ENCODE measurements at places on chromosomes 7 and 10.

DNA sequence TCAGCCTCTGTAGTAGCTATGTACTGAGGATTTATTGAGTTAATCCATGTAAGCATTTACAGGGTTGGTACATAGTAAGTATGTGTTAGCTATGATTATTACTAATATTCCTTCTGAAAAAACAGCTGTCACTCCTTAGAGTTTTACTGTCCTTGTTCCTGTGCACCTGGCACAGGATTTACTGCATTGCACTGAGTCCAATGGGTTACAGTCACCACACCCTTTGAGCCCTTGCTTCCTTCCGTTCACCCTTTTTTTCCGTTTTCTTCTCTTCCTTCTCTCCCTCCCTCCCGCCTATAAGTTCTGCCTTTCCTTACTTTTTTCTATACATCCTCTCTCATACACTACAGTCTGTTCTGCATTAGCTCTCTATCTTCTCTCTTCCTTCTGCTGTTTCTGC is 12.5 kb upstream of the CDK6 start:
- DNase-seq: no peak

DNA sequence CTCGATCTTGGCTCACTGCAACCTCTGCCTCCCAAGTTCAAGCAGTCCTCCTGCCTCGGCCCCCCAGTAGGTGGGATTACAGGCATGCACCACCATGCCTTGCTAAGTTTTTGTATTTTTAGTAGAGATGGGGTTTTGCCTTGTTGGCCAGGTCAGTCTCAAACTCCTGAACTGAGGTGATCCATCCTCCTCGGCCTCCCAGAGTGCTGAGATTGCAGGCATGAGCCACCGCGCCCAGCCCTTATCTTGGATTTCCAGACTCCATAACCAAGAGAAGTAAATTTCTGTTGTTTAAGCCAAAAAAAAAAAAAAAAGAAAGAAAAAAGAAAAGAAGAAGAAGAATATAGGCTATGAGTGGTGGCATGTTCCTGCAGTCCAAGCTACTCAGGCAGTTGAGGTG is 53.3 kb upstream of the RABGEF1 start:
- no peak for DNase-seq

GRCh38 chr7:34207810-34208209 is 302.5 kb downstream of the BMPER start:
- DNase-seq: no peak

GRCh38 chr10:1228467-1228975 is 172.3 kb downstream of the WDR37 start:
- DNase-seq: no peak

DNA sequence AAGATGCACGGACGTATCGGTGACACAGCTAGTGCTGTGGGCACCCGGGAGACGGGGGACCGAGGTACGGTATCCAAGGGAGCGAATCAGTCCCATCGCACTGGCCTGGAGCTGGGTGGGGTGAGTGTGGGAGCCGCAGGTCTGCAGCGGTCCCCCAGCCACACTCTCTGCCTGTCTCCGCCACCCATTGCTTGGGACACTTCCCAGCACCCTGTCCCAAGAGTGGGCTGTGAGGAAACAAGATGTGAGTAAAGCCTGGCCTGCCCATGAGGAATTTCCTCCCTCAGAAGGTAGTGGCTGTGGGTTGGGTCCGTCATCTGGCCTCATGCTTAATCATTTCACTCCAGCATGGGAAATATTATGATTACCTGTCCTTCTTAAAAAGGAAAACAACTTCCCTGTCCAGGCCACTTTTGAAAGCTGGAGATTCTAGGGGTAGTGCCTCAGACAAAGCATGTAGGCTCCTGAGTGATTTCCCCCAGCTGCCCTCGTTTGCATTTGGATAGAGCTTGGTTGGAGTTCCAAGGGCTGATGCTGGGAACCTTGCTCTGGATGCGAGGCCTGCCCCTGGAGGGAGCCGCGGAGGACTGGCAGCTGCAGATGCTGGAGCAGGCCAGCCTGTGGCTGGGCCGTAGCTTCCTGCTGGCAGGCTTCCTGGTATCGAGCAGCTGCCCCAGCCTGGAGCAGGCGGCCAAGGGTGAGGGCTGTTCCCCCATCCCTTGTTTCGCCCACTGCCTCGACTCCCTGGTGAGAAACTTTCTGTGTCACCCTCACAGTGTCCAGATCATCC is 6.2 kb upstream of the ACTR3C start:
- no peak for DNase-seq

DNA sequence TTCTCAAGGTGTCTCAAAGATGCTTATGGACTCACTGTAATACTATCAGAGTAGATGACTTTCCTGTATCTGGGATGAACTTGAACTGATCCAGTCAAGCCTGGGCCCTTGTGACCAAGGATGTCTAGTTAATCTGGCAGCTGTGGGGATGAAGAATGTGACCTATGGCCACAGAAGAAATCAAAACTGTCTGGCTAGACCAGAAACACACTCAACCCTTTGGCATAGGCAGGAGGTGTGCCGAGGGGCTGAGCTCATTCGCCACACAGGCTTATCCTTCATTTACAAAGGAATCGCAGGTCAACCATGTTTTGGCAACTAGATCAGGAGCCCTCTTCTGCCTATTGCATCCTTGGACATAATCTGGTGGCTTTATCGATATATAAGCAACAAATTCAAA is 110.6 kb downstream of the ATXN7L1 start:
- DNase-seq: no peak

- DNase-seq: no peak
These were observed 3.0 kb upstream of the GIMAP5 start for GRCh38 chr7:150734254-150734653.

DNA sequence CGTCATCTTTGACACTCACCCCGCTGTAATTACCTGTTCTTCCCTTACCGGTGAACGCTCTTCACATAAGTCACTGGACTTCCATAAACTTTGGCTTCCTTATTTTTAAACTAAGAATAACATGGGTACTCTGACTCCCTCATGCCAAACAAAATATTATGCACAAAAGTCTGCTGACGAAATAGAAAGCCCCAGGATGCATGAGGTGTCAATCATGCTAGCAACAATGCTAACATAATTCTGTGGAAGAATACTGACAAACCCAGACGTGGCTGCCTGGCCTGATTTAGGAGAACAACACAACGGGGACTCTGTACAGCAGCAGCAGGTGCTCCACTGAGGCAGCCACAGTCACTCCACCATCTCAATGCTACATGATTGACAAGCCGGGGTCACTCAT is 137.5 kb downstream of the CCDC71L start:
- DNase-seq: no peak

GRCh38 chr7:156949541-156950380 is at the start of gene NOM1:
NOM1 (plus strand) TSS chr7:156949712; CDS start chr7:156949738, 26 bp downstream.
- peak; percentile 98 for DNase-seq

DNA sequence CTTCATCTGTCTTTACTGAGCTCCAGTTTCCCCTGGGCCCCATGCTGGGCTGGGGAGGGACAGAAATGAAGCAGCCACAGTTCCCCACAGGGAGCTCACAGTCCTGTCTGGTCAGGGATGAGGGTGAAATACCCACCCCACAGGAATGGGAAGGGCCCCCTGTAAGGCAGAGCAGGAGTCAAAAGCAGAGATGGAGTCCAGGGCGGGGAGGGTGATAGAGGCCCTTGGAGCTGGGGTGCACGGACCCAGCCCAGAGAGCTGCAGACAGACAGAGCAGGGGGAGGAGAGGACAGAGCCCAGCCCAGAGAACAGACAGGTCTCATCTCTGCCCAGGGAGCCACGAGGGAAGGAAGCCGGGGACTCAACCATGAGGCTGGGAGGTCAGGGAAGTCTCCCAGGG is 34.9 kb upstream of the ZNF488 start:
- DNase-seq: no peak

GRCh38 chr10:131311661-131312477 is at the start of gene TCERG1L:
TCERG1L (minus strand) TSS chr10:131311721; CDS start chr10:131311635, 86 bp downstream.
- DNase-seq: peak; percentile 83

DNA sequence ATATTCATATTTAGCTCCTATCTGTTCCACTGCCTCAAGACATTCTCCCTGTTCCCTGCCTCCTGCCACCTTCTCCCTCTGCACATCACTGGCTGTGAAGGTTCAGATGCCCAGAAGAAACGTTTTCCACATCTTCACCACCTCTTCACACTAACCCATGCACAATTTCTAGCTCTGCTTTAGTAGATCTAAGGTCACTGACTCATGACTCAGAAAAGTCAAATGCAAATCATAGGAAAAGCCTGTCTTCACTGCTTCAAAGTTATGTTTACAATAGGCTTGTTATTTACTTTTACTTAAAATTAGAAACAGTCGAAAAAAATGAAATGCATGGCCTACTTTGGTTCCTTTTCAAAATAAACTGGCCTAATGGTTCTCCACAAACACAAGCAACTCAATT is 2.5 kb downstream of the SCRN1 start:
- no peak for DNase-seq

DNA sequence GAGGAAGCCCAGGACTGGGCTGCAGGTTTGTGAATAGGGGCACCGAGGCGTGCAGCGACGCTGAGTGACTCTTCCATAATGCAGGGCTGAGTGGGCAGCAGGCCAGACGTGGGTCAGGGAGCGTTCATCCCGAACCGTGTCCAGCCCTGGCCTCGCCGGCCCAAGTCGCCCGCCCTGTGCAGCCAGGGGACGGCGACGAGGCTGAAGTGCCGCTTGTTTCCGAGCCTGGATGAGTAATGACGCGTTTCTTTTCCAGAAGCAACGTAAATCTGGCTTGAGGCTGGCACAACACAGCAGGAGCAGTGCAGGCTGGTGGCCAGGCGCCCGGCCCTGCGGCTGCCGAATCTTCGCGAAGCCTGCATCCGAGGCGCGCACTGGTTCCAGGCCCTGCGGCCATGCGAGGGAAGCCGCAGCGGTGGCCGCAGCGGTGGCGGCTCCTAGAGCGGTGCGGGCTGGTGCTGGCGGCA is 74.0 kb upstream of the SEC61G start:
- DNase-seq: no peak

DNA sequence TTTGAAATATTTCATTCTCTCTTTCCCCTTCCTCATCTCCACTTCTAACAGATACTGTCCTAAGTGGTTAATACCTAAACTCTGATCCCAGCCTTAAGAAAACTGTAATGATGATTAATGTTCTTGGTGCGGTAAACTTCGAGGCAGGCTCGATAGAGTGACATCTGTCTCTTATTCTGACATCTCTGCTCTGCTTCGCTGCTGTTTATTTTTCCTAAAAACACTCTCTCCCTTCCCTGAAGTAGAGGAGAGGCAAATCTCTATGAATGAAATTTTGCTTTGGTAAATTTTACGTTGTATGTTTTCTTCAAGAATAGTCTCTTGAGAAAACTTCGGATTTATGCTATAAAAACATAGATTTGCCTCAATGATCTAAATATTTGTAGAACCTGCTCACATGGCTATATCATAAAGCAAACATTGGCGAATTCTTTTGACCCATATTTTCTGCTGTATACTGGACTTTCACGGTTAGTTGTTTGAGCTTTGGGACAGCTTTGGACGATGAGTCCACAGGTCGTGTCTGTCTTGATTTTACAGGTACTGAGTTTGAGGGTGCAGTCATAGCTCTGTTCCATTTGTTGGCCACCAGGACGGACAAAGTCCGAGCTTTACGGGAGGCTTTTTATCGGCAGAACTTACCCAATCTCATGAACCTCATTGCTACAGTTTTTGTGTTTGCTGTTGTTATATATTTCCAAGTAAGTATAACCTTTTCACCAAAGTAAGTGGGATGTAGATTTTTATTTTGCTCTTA is 27.1 kb downstream of the SEC61A2 start:
- DNase-seq: no peak

GRCh38 chr10:82660205-82660604 is 785.2 kb downstream of the NRG3 start:
- DNase-seq: no peak

- no peak for DNase-seq
These were observed 195.0 kb upstream of the RHOBTB1 start for GRCh38 chr10:61138708-61139591.

DNA sequence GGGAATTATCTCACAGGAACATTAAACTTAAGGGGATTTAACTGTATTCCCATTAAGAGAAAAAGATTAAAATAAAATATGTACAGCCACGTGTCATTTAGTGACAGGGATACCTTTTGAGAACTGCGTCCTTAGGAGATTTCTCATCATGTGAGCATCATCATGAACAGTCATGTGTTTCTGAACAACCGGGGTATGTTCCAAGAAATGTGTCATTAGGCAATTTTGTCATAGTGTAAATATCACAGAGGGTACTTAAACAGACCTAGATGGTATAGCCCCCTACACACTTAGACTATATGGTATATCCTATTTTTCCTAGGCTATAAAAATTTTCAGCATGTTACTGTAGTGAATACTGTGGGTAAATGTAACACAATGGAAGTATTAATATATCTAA is 840.3 kb downstream of the CNTNAP2 start:
- DNase-seq: no peak

- no peak for DNase-seq
These were observed 106.5 kb upstream of the INSIG1 start for GRCh38 chr7:155191137-155191536.

DNA sequence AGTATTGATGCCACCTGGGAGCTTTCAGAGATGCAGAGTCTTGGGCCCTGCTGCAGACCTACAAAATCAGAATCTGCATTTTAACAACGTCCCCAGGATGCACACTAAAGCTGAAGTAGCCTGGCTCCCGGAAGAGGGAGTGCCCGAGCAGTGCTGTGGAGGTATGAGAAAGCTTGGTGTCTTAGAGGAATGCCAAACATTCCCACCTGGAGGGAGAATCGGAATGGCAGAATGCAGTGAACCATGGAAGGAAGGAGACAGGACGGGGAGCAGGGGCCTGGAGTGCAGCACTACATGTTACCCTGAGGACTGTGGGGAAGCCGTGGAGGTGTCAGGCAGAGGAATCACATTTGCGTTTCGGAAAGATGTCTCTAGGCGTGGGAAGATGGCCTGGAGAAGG is 90.9 kb downstream of the AOAH start:
- no peak for DNase-seq

DNA sequence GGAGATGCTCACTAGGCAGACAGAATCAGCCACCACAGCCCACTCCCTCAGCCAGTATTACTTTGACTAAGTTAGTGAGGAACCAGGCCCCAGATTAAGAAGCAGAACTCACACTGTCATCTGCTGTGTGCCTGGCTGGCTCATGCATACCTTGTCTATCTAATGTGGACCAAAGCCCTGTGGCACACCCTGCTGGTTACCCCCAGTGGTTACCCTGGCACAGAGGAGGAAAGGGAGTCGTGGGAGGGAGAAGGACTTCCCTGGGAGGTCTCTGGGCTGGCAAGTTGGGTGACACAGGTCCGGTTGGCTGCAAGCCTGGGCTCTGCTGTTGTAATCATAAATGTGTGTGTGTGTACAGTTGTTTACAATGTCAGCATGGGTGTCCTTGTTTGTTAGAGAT is 7.5 kb upstream of the SH2D4B start:
- no peak for DNase-seq

- no peak for DNase-seq
These were observed 98.2 kb downstream of the PRPF18 start for GRCh38 chr10:13684806-13685482.

DNA sequence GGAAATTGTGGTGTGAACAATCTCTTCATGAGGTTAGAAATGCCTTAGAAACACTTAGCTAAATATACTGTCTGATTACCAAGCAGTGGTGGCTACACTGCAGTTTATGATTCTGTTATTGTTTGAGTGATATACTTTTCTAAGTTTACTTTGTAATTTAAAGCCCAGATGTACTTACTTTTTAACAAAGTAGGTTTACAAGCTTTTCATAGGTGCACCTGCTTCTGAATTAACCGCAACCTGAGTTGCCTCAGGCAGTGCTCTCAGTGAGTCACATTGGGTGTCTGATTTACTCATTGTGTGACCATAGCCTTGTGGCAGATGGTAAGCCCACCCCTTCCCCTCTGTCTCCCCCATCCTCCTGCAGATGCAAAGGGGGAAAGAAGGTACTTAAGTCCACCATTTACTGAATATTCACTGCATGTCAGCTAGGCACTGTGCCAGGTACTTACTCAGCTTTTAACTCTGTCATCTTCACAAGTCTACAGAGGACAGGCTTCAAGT is 9.0 kb downstream of the MTURN start:
- DNase-seq: no peak
